ENCODE measurements at places on chromosomes 16 and 17.

DNA sequence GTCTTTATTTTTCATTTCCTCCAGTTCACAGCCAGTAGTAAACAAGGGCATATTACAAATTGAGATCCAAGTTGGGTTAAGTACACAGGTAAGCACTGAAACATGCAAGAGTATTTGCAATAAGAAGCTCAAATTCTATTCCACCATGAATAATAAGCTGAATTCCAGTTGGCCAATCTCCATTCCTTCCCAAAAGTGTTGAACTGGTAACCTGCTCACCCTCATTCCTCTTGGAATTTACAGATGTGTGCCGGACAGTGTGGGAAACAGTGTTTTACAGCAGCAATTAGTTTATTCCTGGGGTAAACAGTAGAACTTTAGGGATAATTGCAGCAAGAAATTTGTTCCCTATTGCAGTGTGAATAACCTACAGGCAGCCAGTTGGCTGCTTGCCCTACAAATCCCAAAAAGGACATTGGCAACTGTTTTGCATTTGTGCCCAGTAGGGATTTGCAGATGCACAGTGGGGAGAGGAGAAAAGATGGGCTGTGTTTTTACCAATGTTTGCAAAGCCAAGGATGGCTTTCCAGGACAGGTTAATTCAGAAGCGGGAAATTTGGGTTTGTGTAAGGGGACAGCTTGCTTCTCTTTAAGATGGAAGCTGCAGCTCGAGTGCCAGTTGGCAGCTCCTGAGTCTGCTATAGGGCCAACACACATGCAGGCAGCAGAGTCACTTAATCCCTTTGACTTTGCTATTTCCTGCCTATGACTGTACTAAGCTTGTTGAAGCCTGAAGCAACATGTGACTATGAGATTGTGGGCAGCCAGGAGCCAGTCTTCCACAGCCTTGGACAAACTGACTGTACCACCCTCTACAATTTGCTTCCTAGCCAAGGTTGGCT lies 318.9 kb downstream of the MAP2K6 start:
- DNase-seq: peak; percentile 33

DNA sequence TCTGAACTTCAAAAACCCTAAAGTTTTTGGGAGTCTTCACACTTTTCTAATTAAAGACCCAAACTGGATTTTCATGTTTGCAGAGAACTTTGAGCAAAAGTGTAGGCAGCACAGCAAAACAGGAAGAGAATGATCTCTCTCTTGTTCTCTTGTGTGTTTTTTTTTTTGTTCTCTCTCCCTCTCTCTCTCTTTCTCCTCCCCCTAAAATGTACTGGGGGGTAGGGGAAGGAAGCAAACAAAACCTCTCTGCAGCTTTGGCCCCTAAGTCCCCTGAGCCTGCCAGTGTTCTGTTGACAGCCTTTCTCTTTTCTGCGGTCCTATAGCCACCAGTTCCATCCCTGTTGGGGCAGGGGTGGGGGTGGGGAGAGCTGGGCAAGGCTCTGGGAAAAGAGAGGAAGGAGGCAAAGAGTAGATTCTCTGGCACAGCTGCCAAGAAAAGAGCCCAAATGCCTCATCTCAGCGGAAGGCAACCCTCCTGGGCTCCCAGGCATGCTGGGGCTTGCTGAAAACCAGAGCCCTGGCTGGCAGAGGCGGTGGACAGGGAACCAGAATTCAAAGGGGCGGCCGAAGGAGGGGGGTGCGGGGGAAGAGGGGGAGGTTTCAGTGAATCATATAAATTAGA lies 295.3 kb downstream of the SOX9 start:
- no peak for DNase-seq

GRCh38 chr17:79388556-79389295 lies 222.1 kb downstream of the RBFOX3 start:
- no peak for DNase-seq

GRCh38 chr16:6157806-6158205 lies 1060.2 kb upstream of the EEF2KMT start:
- no peak for DNase-seq

DNA sequence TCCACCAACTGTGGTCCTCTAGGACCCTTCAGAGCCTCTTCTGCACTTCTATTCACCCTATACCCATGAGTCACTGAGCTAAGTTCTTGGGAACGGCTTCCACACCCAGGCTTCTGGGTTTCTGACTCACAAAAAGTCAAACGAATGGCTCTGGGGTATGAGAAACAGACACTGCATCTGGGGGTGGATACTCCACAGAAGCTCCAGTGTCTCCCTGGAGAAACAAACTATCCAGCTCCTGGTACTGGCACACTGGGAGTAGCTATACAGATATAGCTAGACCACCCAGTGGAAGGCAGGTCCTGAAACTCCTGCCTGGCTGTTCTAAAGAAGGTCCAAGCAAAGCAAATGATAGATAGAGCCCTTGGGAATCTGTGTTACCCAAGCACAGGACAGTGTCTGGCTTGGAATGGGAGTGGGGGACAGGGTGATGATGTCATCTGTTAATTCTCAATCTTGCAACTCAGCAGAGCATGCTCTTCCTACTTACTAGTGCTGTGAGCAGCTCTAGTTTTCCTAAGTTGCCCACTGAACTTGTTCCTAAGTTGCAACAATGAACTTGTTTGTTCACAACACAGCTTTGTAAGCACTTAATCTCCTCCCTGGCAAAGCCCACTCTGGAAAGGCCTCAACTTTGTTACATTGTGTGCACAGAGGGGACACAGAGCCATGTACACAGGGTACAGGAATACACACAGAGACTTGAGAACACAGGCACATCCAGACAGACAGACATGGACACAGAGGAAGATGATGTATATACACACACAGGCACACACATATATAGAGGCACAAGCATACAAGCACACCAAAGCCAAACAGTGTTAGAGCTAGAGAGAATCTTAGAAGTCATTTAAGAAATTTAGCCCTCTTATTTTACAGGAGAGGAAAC lies 6.7 kb downstream of the MMP28 start:
- DNase-seq: no peak

- DNase-seq: peak; percentile 93
These were observed 54.8 kb upstream of the MAP3K14 start for GRCh38 chr17:45371414-45372324.

Data from AG04450 (cell line).